ENCODE measurements at places on chromosomes 11 and 22. TPM values are rescaled to one million over a fixed set of nuclear protein-coding genes. Genes with fewer than 3 reads are reported as not detected.

DNA sequence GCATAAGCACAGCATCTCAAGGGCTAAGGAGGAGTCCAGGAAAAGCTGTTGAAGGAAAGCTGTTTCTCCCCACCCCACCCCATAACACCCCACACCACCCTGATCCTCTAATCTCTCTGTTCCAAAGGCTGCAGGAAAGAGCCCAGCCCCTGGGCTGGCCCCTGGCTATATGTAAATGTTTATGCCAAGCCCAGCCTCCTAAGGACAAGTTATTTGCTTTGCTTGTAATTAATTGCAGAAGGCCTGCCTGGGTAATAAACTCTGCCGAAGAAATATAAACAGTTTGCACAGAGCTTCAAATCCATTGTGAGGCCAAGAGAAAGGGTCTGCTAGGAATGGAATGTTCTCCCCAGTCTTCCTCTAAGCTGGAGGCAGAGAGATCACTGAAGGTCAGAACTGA, 21.2 kb downstream of the ARRB1 start:
- DNase-seq = no peak
- H3K27me3 ChIP-seq = no peaks in the 10 kb centered on the region
- H3K36me3 ChIP-seq = peaks cover 4% of the 10 kb centered on the region
- no peak overlapping the region for H3K4me3 ChIP-seq
- H3K4me1 ChIP-seq = peaks cover 31% of the 10 kb centered on the region

PANX3 gene
- total RNA-seq = not detected

GRCh38 chr11:126305699-126306098, 1.8 kb downstream of the DCPS start:
- no peak overlapping the region for H3K4me3 ChIP-seq
- H3K4me1 ChIP-seq = peaks cover 20% of the 10 kb centered on the region
- H3K27ac ChIP-seq = no peak overlapping the region
- no peaks in the 10 kb centered on the region for H3K27me3 ChIP-seq
- DNase-seq = no peak

DNA sequence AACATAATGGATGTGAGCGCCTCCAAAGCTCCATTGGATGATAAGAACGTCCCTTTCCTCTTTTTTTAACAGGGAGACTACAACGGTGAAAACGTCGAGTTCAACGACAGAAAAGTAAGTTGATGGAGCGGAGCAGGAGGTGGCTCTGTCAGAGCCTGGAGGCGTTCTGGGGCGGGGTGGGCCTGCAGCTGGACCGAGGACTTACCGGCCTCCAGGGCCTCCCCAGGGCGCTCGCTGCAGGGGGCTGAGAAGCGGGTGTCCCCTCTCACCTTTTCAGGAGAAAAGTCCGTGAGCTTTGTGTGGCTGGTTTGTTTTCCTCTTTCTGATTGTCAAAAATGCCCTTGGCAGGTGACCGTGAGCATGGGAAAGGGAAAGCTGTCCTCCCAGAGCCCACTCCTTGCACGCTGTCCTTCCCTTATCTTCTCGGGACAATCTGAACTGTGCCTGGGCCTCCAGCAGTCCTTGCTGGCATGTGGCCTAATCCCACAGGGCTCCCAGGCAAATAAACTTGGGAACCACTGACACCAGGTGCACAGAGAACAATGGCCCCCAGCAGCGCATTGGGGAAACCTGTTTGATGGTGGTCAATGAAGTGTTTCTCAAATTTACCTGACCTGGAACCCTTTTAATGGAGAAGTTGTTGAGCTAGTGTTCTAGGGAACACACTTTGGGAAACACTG, 38.4 kb downstream of the ANO1 start:
- no peaks in the 10 kb centered on the region for H3K4me1 ChIP-seq
- DNase-seq = no peak
- no peak overlapping the region for H3K27ac ChIP-seq
- peaks cover 1% of the 10 kb centered on the region for H3K27me3 ChIP-seq

DNA sequence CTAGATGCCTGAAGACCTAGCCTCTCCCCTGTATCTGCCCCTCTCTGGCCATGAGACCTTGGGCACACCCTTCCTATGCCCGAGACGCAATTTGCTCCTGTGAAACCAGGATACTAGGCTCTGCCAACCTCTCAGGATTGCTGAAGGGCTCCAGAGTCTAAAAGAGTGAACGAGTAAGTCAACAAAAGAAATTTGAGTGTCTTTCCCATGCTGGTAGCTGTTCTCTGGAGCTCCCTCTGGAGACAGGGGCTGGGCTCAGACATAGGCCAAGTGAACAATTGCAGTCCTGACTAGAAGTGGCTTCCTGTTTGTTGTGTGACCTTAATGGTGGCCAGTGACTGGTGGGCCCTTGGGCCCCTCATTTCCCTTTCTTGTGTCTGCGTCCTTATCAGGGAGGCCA, 189.0 kb upstream of the NARS2 start:
- peaks cover 4% of the 10 kb centered on the region for H3K27me3 ChIP-seq
- H3K27ac ChIP-seq = no peak overlapping the region
- no peaks in the 10 kb centered on the region for H3K4me1 ChIP-seq
- DNase-seq = no peak
- no peaks in the 10 kb centered on the region for H3K36me3 ChIP-seq
- H3K4me3 ChIP-seq = no peak overlapping the region

AMBRA1 gene
- total RNA-seq = 26.1 TPM

- no peaks in the 10 kb centered on the region for H3K36me3 ChIP-seq
- no peaks in the 10 kb centered on the region for H3K4me1 ChIP-seq
- H3K27me3 ChIP-seq = no peaks in the 10 kb centered on the region
- no peak for DNase-seq
Observed at GRCh38 chr11:27254744-27255446, 108.1 kb downstream of the CCDC34 start.

SEZ6L gene
- not detected for total RNA-seq

SLCO2B1 gene
- total RNA-seq = 7.6 TPM

MS4A15 gene
- total RNA-seq = not detected

- no peak overlapping the region for H3K27ac ChIP-seq
- no peak overlapping the region for H3K4me3 ChIP-seq
- no peaks in the 10 kb centered on the region for H3K27me3 ChIP-seq
Observed at GRCh38 chr11:21554284-21554683, 638.6 kb upstream of the ANO5 start.

- no peak overlapping the region for H3K27ac ChIP-seq
- no peak overlapping the region for H3K4me3 ChIP-seq
- no peak for DNase-seq
Observed at GRCh38 chr22:40196628-40197360, 19.1 kb downstream of the TNRC6B start.

DNA sequence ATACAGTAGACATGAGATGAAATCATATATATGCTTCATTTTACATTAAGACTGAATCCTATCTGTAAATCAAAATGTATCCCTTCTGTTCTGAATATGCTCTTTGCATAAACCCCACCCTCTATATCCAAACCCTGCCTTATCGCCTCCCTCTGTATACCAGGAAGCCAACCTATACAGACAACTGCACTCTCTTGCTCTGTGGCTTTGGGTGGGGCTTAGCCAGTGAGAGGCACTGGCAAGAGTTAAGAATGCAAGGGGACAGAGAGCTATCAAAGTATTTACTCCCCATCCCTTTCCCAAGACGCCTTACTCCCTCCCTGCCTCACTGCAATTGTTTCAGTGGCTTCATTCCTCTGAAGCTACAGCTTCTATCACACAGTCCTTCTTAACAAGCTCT, 309.8 kb downstream of the TTC28 start:
- no peaks in the 10 kb centered on the region for H3K36me3 ChIP-seq
- H3K4me3 ChIP-seq = no peak overlapping the region
- peaks cover 23% of the 10 kb centered on the region for H3K4me1 ChIP-seq

OR10D3 gene
- total RNA-seq = not detected

ADORA2A gene
- 4.0 TPM for total RNA-seq

DNA sequence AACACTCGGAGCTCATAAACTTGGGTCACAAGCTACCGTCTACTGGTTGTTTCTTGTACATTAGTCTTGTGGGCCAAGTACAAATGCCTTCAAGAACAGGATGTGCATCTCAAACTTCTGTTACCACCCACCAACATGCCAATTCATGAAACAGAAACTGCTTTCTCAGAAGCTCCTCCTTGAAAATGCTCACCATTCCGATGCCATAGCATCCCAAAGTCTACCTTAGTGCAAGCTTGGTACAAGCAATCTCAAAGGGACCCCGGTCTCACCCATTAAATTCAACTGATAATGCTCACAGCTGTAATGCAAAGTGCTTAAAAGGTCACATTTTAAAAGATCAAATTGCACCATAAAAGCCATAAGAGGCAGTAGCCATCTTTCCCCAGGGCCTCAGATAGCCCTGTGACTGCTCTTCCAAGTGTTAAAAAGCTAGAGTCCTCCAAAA, 31.8 kb upstream of the CCDC34 start:
- H3K4me3 ChIP-seq = 0 out of 2 replicates have a peak overlapping the region, but pooled peaks have one; percentile 4
- no peaks in the 10 kb centered on the region for H3K27me3 ChIP-seq
- no peak for DNase-seq

- H3K27ac ChIP-seq = no peak overlapping the region
- H3K4me1 ChIP-seq = no peaks in the 10 kb centered on the region
- no peak overlapping the region for H3K4me3 ChIP-seq
- H3K27me3 ChIP-seq = no peaks in the 10 kb centered on the region
- H3K36me3 ChIP-seq = no peaks in the 10 kb centered on the region
- DNase-seq = no peak
Observed at GRCh38 chr11:100719809-100720221, 32.7 kb downstream of the ARHGAP42 start.

DNA sequence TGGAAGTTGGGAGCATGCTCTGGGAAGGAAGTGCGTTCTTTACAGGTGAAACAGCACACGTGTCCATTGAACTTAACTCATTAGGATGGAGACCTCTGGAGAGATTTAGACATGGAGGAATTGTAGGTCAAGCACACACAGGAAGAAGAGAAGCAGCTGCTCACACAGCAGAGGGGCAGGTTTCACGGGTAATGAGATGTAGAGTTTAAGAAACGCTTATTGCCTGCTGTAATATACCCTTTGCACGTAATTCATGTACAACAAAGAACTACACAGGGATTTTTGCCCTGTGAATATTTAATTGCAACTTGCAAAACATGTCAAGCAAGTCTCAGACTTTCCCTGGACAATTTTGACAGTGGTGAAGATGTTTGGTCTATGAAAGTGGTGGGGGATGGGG, 508.0 kb downstream of the OPCML start:
- no peak for DNase-seq
- no peaks in the 10 kb centered on the region for H3K4me1 ChIP-seq
- no peak overlapping the region for H3K4me3 ChIP-seq
